RCC 7860 (cell line): ENCODE measurements at places on chromosomes 7 and 10.

DNA sequence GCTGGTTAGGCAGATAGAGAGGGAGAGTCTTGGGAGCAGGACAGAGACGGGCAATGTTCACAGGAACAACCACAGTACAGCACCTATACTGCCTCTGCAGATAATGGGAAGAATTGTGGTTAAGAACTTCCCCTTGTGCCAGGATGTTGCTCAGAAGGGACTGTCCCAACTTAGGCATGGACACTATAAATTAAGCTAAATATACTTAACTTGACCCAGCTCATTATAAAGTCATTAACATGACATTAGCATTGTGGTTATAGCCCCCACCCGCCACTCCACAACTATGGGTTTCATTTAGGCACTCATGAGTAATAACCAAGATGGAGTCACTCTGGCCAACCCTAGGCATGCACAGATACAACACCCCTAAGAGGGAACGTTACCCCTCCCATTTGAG, 310.9 kb upstream of the NRG3 start:
- DNase-seq, result no peak

DNA sequence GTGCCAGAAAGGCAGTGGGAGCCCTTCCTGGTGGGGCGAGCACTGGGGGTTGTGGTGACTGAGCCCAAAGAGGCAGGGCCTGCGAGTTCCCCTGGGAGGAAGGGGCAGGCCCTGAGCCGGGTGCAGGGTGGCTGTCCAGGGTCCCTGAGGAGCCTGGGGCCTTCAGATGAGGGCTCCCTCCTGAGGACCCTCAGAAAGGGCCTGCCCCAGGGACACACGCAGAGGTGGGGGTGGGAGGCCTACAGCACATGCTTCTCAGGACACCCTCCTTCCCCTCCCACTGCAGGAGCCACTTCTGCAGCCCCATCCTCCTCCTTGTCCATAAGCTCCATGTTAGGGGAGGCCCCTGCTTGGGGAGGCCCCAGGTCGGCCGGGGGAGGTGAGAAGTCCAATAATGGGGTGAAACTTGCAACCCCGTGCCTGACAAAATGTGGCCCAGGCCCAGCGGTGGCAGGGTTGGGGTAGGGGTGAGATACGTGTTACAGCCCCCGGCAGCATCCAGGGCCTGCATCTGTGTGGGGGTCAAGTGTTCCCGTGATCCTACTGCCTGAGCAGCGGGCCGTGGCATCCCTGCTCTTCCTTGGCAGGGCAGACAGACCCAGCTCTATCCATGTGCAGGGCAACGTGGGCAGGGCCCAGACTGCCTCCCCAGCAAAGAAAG, 31.8 kb upstream of the RET start:
- no peak for DNase-seq

- DNase-seq, result no peak
These were observed 47.5 kb downstream of the JAKMIP3 start for GRCh38 chr10:132113206-132113605.

DNA sequence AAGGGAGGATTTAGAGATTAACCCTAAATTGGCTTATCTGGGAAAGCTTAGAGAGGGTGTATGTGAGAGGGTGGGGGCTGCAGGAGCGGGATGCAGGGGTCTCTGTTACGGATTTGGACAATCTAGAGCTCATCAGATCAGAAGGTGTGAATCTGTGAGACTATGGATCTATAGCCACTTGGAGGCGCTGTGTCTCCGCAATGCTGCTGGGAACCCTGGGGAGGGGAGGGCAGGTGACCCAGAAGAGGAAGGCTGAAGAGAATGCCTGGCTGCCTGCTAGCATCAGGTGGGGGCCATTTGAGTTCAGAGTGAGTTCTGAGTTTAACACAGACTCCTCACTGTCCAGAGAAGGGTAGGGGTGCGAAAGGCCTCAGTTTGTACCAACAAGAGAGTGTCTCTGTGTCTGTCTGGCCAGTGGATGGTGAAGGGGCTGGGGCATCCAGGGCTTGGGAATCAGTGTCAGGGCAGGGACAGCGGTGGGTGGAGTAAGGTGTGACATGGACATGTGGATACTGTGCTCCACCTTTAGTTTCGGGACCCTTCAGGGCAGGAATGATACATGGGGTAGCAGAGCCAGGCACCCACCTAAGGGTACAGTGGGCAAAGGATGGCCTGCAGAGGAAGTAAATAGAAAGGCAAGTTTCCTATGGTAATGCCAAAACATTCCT, 187.3 kb upstream of the PRSS58 start:
- DNase-seq, result no peak

- DNase-seq, result no peak
These were observed 23.5 kb downstream of the HTR7 start for GRCh38 chr10:90834326-90834725.

DNA sequence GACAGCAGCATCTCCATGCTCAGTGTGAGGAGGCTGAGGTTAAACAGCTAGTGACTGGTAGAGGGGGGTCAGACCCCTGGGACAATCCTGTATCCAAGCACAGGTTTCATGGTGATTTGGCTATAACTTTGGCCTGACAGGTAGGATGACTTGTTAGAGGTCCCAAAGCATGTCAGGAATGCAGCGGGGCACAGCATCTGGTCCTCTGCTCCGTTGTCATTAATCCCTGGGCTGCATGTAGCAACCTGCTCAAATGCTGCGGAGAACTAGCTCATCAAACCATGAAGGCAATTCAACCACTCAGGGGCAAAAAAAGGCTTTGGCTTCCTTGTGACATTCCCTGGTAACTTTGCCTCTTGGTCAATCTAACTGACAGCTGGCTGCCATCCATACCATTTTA, 26.8 kb downstream of the WNT2 start:
- DNase-seq, result no peak

- DNase-seq, result no peak
These were observed 108.2 kb upstream of the MKLN1 start for GRCh38 chr7:131219312-131220041.

GRCh38 chr7:22726345-22726906, 574 bp upstream of the IL6 start:
- peak; percentile 94 for DNase-seq

- no peak for DNase-seq
These were observed 34.2 kb upstream of the C10orf90 start for GRCh38 chr10:126704649-126705048.

GRCh38 chr10:99234041-99234790, 1.4 kb downstream of the HPSE2 start:
- no peak for DNase-seq

- DNase-seq, result no peak
These were observed 35.1 kb upstream of the ING3 start for GRCh38 chr7:120915314-120916105.

GRCh38 chr7:95240921-95241320, 83.4 kb downstream of the PON1 start:
- DNase-seq, result no peak

GRCh38 chr7:117021986-117022385, 68.7 kb downstream of the ST7 start:
- no peak for DNase-seq

DNA sequence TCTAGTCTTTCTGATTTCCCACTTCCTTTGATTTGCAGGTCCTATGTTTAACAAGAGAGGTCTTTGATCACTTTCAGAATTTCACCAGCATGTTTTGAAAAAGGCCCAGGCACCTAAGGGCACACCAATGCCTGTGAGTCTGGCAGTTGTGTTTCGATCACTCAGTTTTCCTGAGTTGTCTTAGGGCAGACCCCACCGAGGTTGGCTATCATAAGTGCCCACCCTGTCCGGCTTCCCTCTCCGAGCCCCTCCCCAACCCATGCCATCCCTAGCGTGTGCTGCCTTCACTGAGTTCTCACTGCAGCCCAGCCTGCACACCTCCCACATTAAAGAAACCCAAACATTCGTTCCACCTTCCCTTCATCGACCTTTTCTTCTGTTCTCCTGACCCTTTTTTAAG, 257.9 kb downstream of the GRID1 start:
- DNase-seq, result no peak

- no peak for DNase-seq
These were observed 262.0 kb downstream of the ADRA2A start for GRCh38 chr10:111338805-111339204.

DNA sequence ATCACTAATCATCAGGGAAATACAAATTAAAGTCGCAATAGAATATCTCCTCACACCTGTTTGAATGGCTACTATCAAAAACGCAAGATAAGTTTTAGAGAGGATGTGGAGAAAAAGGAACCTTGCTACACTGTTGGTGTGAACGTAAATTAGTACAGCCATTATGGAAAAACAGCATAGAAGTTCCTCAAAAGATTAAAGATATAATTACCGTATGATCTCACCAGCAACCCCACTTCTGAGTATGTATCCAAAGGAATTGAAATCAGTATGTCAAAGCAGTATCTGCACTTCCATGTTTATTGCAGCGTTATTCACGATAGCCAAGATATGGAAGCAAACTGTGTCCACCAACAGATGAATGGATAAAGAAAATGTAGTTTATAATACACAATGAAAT, 164.4 kb downstream of the ZNF365 start:
- no peak for DNase-seq

GRCh38 chr10:98128802-98129201, 5.7 kb upstream of the R3HCC1L start:
- no peak for DNase-seq

DNA sequence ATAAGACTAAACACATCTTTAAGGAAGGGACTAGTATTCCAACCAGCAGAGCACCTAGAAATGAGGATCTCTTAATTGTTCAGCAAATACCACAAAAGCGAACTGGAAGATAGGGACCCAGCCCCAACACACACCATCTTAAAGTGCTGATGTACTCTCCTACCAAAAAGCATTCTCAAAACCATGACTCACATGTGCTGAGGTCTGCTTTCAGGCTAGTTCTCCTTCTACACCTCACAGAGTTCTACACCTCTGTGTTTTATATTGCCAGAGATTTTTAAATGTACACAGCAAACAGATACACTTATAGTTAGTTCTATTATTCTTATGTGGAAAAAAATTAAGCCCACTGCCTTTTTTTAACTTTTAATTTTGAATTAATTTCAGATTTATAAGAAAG, 191.9 kb downstream of the DOCK4 start:
- DNase-seq, result no peak

- no peak for DNase-seq
These were observed 63.7 kb upstream of the ANTXRL start for GRCh38 chr10:46223064-46223480.

DNA sequence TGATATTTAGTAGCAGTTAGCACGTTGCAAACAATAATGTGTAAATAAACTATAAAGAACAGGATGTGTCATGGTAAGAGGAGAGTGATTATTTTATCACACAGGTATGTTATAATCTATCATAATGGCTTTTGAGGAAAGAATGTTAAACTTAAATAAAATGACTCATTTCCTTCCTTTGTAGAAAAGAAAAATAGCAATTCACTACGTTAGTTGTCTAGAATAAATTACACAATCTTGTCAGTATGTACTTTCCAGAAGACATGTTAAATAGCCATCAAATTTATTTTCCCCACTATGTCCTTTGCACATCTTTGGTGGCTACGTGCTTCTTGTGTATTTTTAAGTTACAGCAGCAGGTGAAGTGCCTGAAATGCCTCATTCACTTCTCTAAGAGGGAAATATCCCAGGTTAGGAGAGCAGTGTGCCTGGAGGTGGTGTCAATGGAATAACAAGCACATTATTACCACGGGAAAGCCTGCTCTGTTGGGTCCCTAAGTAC, 133.8 kb downstream of the SEMA3A start:
- DNase-seq, result peak; percentile 60

GRCh38 chr10:22570234-22570633, 144.1 kb downstream of the PIP4K2A start:
- no peak for DNase-seq

DNA sequence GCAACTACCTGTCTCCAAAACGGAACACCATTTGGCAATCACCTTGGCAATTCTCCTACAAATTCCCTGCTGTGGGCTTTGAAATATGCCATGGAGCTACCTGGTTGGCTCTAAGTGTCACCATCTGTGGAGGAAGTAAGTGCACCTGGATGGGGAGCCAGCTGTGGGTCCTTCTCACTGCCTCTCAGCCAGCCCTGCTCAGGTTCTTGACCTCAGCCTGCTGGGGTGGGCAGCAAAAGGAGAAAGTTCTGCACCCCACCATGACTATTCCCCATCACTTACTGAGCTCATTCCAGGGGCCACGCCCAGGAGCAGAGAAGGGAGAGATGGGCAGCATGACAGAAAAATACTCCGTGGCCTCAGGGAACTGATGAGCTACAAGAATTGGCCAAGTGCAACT, 158.7 kb downstream of the TNS3 start:
- no peak for DNase-seq

DNA sequence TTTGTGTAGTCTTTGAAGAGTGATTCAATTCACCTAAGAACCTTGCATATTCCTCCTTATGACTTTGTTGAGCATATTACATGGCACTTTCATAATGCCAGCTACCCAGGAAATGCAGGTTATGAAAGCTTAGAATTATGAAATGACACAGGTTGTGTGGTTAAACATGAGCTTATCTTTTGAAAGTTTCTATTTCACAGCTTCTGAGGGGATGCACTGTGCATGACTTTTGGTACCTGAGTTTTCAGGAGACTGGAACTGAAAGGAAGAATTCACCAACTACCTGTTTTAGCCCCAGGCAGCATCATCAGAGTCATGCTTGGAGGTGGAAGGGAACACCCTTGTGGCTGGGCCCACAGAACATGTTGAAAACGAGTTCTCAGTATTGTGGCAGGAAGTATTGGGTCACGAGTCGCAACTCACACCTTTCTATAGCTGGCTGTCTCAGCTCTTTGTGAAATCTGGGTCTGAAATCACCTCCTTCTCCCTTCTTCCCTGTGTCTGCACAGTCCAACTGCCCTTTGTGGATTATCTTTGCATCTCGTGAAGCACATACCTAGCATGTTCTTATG, 228.2 kb downstream of the PTEN start:
- no peak for DNase-seq

DNA sequence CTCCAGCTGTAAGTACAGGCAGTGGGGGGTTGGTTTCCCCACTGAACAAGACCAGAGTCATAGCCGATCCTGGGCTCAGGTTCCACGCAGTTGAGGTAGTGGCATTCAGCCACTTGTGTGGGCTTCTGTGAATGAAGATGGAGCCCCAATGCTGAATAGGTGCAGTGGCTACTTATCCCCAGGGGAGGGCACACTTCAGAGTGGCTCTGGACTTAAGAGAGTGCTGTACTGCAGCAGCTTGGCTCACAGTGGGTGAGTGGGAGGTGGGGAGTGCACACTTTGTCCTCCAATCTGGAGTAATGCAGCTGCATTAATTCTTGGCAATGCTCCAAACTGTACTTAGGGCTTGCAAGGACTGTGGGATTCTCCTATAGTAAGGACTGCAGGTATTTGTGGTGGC, 81.9 kb downstream of the BUB3 start:
- DNase-seq, result no peak

- no peak for DNase-seq
These were observed 21.3 kb downstream of the GRM8 start for GRCh38 chr7:127231415-127231814.

DNA sequence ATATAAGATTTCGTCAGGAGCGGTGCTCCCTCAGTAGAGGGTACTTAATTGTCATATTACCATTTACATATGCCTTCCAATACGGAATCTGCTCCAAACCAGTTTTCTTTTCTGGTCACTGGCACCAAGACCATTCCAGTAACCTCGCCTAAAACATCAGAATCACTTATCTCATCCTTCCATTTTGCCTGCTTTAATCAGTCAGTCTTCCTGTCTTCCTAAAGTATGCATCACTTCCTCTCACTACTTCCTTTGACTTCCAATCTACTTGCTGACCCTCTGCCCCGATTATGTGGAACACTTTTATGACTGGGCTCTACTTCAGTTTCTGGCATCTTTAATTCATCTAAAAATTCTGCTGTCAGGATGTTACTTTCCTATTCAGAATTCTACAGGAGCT, 33.5 kb downstream of the CUL2 start:
- no peak for DNase-seq
